ENCODE measurements at places on chromosomes 11 and 22.

GRCh38 chr22:41847300-41847699, 14.4 kb downstream of the SREBF2 start:
- DNase-seq: no peak

- DNase-seq: no peak
These were observed 55.8 kb upstream of the TCF20 start for GRCh38 chr22:42326301-42326700.

DNA sequence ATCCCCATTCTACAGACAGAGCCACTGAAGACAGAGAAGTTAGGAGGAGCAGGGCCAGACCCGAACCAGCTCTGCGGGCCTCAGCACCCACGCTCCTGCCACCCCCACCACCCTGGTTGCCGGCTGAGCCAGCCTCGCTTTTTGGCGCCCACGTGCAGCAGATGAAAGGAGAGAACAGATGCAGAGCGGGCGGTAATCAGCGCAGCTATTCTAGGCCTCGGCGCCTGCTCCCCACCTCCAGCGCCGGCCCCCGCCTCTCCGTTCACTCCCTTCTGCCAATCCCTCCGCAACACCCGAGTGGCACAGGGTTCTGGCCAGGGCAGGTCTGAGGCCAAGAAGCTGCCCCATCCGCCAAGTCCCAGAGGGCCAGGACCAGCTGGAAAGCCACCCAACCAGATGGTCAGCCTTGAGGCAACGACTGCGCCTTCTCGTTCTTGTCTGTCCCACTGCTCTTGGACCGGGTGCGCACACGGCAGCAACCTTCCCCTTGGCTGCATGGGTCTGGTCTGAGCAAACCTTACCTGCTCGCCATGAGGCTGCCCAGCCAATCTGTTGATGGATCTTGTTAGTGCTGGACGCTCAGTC, 16.8 kb downstream of the DNAL4 start:
- DNase-seq: no peak

DNA sequence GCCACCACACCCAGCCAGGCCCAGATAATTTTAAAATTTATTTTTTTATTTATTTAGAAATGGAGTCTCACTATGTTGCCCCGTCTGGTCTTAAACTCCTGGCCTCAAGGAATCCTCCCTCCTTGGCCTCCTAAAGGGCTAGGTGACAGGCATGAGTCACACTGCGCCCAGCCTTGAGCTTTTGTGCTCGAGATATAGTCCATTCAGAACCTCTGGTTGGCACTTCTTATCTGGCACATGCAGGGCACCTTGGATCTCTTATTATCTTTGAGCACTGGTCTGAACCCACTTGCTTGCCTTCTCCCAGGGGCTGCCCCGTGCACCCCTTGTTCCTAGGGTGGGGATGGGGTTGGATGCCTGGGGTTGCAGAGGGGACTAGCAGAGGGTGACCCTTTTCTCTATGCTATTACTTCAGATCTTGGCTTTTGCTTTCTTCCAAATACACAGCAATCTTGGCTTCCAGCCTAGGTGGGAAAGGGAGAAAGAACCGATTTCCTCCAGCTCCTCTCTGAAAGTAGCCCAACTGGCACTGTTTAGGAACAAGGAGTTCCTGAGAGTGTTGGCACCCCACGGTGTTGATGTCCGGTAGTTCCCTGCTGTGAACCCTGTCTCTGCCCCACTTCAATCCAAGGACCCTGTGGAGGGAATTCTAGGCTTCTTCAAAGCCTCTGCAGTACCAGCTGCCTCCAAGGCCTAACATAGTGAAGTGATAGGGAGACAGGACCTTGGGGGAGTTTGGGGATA, 1.3 kb upstream of the SLC3A2 start:
- no peak for DNase-seq

DNA sequence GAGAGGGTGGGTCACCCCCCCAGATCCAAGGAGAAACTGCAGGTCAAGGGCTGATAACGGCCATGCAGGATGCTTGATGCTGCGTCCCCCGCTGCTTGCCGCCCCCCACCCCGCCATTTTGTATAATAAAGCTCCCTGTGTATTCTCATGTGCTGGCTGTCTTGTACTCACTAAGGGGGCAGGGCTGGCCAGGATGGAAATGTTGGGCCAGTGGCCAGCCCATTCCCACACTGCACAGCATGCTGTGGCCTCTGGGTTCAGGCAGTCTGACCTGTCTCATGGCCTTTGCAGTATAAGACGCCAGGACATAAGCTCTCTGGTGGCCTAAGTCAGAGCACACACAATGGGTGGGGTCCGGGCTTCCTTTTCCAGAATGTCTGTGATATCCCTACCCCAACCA, 421 bp upstream of the PRR33 start:
- DNase-seq: no peak

DNA sequence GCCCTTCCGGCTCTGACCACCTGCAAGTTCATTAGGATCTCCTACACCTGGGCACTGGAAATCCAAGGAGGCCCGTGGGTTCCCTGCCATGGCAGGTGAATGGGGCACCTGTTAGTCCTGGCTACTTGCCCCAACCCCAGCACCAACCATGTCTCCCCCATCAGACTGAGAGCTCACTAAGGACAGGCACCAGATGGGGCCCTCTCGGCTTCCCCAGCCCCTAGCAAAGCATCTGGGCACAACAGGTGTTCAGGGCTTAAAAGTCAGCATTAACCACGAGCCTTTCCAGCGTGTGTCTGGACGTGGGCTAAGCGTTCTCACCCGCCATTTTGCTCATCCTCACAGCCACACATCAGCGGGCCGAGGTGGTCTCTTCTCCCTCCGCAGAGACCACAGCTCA, 2.2 kb downstream of the SULT4A1 start:
- DNase-seq: peak; percentile 52

DNA sequence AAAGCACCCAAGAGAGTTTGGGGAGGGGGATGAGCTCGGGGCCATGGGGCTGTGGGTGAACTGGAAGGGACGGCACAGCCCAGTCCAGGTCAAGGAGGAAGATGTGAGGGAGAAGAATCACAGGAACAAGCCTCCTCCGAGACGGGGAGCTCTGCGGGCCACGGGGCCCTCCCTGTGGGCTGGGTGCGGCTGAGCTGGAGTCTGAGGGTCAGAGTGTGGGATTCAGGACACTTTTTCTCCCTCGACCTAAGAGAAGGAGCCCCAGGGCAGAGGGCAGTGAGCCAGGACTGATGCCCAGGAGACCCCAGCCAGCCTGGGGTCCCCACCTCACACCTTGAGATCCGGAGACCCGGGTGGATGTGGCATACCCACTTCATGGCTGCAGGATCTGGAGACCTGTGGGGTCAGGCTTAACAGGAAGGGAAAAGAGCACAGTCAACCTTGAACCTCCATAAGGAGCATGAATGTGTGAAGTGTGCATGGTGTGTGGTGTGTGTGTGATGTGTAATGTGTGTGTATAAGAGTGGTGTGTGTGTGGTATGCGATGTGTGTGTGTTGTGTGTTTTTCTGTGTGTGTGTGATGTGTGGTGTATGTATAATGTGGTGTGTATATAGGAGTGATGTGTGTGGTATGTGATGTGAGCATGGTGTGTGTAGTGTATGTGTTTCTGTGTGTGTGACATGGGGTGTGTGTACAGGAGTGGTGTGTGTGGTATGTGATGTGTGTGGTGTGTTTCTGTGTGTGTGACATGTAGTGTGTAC, 504.6 kb downstream of the BRD1 start:
- no peak for DNase-seq

DNA sequence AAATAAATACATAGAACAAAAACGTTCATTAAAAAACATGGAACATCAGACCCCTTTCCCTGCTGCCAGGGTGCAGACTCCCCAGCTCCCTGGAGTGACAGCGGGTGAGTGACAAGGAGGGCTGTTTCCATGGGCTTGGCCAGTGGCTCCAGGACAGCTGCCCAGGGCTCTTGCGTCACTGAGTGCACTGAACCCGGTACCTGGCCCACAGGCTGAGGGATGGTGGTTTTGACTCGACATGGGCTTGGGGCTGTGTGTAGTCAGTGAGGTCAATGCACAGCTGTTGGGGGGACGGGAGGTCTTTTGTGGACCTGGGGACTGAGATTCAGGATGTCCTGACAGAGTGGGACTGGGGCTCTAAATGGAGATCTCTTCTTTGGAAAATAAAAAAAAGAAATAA, 142.1 kb upstream of the B3GAT1 start:
- no peak for DNase-seq

GRCh38 chr22:44603767-44604166, 98.2 kb upstream of the PRR5 start:
- DNase-seq: no peak

DNA sequence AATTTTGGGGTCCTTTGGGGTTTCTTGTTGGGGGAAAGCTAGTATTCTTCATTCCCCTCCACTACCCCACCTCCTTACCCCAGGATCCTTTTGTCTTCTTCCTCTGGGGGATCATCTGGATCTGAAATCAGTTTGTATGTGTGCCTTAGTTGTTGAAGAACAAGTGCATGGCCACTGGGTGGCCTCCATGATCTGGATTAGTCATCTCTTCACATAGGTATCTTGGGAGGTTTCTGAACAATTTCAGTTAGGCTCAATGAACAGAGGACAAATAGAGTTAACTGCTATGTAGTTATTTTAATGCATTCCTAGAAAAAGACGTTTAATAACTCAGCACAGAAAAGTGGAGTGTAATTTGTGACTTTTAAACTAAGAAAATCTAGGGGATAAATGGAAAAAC, 7.1 kb upstream of the VWA5A start:
- no peak for DNase-seq
